ENCODE measurements at places on chromosomes 2 and 18.

- DNase-seq, result no peak
These were observed 7.0 kb downstream of the EIF2AK2 start for GRCh38 chr2:37149626-37150322.

DNA sequence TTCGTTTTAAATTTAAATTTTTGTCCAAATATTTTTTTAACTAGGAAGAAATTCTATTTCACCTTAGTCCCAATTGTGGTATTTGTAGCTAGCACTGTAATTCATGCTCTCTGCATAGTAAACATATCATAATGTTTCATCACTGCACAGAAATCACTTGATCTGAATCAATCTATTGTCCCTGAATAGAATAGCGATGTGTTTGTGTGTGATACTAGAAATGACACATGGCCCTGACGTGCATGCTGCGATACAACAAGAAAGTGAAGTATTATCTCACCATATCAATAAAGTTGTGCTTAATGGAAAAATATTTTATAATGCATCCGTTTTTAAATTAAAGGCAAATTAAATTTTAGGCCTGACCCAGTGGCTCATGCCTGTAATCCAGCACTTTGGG, 10.0 kb downstream of the TTL start:
- no peak for DNase-seq

DNA sequence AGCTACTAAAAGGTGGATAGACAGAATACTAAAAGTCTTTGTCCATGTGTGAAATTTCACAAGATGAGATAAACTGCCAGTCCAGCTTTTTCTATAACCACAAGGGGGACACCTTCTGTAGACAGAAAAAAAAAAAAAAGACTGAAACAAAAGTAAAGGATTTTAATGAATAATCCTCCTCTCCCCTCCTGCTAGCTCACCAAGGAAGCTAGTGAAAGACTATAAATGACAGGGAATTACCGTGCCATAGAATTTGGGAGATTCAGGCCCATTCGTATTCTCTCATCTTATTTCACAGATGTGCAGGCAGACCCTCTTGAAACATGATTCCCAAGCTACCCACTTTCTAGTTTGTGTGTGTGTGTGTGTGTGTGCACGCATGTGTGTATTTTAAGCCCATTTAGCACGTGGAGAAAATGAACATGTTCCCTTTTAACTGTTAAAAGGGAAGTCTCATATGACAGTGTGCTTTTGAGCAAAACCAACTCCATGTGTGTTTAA, 36.3 kb upstream of the SLC8A1 start:
- no peak for DNase-seq

- no peak for DNase-seq
These were observed 115.0 kb upstream of the EPB41L5 start for GRCh38 chr2:119897736-119898395.

- no peak for DNase-seq
These were observed 3.7 kb downstream of the MALT1 start for GRCh38 chr18:58674863-58675472.

DNA sequence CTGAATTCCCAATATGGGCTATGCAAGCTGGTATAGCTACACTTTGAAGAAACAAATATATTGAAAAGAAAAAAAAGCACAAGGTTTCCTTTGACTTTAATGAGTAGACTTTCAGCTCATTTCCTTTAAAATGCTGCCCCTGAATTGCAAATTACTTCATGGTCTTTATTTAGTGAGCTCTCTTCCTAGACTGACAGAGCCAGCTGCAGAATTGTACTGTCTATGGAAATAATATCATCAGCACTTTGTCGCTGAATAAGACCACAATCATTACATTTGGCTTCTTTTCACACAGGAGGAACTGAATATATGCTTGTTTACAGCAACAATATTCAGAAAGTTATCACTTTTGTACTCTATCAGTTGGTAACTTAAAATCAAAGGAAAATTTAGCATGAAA, 41.7 kb downstream of the ARL5A start:
- no peak for DNase-seq

DNA sequence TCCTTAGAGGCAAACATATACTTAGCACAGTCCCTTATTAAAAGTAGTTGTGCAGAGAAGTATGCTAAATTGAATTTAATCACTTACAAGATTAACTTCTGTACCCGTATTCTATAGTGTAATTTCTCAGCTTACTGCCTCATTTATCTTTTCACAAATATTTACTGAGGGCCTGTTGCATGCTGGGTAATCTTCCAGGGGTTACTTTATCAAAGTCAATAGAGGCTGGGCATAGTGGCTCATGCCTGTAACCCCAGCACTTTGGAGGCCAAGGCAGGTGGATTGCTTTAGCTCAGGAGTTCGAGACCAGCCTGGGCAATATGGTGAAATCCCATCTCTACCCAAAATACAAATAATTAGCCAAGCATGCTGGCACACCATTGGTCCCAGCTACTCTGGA, 111.7 kb upstream of the RAB27B start:
- DNase-seq, result no peak

DNA sequence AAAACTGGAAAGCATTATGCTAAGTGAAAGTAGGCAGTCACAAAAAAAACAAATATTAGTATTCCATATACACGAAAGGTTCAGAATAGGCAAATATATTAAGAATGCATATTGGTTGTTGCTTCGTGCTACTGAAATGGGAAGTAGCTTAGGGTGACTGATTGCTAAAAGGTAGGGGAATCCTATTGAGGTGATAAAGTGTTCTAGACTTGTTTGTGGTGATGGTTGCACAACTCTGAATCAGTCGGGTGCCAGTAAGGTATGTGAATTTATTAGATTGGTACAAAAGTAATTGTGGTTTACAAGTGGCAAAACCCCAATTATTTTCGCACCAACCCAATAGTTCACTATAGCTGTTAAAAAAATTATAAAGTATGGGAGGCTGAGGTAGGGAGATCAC, 20.7 kb downstream of the USP34 start:
- DNase-seq, result no peak

DNA sequence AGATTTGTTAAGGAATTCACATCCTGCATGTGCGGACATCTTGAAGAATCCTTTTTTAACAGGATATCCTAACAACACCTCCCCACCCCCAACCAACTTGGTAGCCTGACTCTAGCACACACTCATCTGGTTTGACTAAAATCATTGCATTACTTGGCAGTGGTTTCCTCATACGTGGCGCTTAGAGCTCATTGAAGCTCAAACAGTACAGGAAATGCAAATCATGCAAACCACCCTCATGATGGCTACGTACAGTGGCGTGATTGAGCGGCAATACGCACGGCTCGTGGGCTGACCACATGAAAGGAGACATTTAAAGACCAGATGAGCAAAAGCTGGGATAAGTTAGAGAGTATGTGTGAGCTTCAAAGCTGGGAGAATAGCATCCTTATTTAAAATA, 336.2 kb downstream of the ZEB2 start:
- DNase-seq, result no peak

- DNase-seq, result no peak
These were observed 22.5 kb downstream of the TEX44 start for GRCh38 chr2:231615058-231615671.

DNA sequence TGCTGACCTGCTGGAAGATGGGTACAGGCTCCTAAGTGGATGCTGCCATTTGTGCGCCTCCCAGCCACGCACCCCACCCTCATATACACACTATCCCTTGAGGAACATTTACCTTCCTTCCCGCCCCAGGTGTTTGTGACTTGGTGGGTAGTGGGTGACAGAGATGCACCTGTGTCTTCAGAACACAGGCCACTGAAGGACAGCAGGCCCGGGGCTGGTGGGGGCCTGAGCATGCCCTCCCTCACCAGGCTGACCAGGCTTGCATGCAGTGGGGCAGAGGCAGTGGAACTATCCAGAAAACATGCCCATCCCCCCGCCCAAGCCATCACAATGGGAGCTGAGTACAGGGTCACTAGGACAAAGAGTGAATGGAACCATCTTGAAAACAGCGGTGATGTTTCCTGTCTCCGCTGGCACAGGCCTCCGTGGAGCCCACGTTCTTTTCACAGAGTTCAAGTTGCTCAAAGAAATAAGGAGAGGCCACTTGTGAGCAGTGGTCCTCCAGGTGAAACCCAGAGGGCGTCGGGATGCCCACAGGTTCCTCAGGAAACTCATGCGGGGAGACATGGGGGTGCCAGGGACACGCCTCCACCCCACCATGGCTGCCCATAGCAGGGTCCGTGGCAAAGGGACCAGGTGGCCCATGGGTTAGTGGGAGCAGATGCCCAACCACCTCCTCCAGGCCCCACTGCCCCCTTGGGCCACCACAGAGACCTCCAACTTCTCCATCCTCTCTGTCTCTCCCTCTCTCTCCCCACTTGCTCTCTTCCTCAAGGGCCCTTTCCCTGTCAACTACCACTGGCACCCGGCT, 90.9 kb downstream of the MALT1 start:
- no peak for DNase-seq

All from amygdala (tissue), 56 donors.